ENCODE measurements at places on chromosomes 1 and 21. TPM values are rescaled to one million over a fixed set of nuclear protein-coding genes. Genes with fewer than 3 reads are reported as not detected.

HENMT1 gene
- polyA plus RNA-seq = 126 TPM

CACNA1S gene
- 0.87 TPM for polyA plus RNA-seq

MYOG gene
- polyA plus RNA-seq = 1.2 TPM

RGS8 gene
- 2.4 TPM for polyA plus RNA-seq

OLFML3 gene
- polyA plus RNA-seq = 51.7 TPM

CD2 gene
- polyA plus RNA-seq = 5.8 TPM

E2F2 gene
- 4.8 TPM for polyA plus RNA-seq
